Activated CD4-positive, alpha-beta T cell treated with anti-CD3 and anti-CD28 coated beads, Interleukin-2, amount 10 ng/mL, durations not matched to agents 24 days and 14 days (primary cell): ENCODE measurements at places on chromosomes 12 and 14. TPM values are rescaled to one million over a fixed set of nuclear protein-coding genes. Genes with fewer than 3 reads are reported as not detected.
A peak's percentile ranks its signal among the peaks of the same experiment; 100 is the strongest.

TMEM120B gene
- total RNA-seq: 17.1 and 18.4 TPM in 2 replicates

GPR137C gene
- 0.07 and 0.24 TPM in 2 replicates for total RNA-seq

PCNX4 gene
- total RNA-seq: 39.8 and 45.5 TPM in 2 replicates

MYL6 gene
- 717 and 752 TPM in 2 replicates for total RNA-seq

NOS1 gene
- total RNA-seq: not detected in 2 replicates

EP400 gene
- total RNA-seq: 66.2 and 66.5 TPM in 2 replicates

UBE2N gene
- total RNA-seq: 225 and 243 TPM in 2 replicates

MANSC1 gene
- 0.88 and 1.1 TPM in 2 replicates for total RNA-seq

AKAP3 gene
- 0.42 and 1.1 TPM in 2 replicates for total RNA-seq

- peaks cover 23% of the 10 kb centered on the region for H3K36me3 ChIP-seq
- no peak overlapping the region for H3K4me3 ChIP-seq
- DNase-seq: no peak
- no peak overlapping the region for H3K27ac ChIP-seq
- no peaks in the 10 kb centered on the region for H3K27me3 ChIP-seq
Observed at GRCh38 chr12:121293603-121294002, 2.9 kb downstream of the CAMKK2 start.

DNA sequence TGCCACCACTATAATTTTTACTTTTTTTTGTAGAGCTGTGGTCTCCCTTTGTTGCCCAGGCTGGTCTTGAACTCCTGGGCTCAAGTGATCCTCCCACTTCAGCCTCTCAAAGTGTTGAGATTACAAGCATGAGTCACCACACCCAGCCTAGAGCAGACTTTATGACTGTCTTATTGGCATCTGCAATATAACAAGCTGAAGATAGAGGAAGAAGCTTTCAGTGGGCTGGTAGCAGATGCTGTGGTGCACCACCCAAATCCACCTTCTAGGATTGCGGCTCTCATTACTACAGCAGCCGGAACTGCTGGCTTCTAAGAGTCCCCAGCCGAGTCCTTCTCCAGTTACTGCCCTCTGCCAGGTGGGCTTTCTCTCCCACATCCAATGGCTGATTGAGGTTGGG, 7.6 kb upstream of the STK38L start:
- H3K36me3 ChIP-seq: no peaks in the 10 kb centered on the region
- no peak overlapping the region for H3K4me3 ChIP-seq
- DNase-seq: no peak
- H3K27ac ChIP-seq: no peak overlapping the region
- peaks cover 5% of the 10 kb centered on the region for H3K27me3 ChIP-seq

DNA sequence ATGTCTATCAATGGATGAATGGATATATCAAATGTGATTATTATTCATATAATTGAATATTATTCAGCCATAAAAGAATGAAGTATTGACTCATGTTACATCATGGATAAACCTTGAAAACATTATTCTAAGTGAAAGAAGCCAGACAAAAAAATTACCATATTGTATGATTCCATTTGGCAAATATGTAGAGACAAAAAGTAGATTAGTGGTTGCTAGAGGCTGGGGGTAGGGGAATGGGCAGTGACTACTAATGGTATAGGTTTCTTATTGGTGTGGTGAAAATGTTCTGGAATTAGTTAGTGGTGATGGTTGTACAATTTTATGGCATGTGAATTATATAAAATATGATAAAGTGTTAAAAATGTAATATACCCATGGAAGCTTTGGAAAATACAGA, 31.8 kb upstream of the GNS start:
- H3K4me1 ChIP-seq: no peaks in the 10 kb centered on the region
- H3K4me3 ChIP-seq: no peak overlapping the region
- no peak for DNase-seq
- H3K27ac ChIP-seq: no peak overlapping the region

GRCh38 chr12:91877022-91877421, 268.6 kb downstream of the BTG1 start:
- H3K4me3 ChIP-seq: peak overlapping the region; percentile 80
- peak overlapping the region; percentile 97 for H3K27ac ChIP-seq
- peaks cover 16% of the 10 kb centered on the region for H3K36me3 ChIP-seq
- peak; percentile 95 for DNase-seq

DNA sequence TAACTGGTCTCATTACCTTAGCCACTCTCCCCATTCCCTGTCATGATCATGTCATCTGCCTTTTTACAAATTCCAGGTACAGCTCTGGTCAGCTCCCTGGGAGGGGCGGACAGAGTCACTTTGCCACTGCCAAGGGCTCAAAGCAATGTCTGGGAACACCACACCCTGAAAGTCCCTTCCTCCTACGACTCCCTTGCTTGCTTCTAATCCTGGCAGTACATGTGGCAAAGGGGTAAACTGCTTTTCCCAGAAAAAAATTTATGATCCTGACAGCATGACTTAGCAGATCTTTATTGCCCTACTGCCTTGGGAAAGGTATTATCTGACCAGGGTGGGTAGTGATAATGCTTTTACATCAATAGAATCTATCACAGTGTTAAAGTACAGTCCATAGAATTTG, 376.0 kb upstream of the PDE3A start:
- no peak for DNase-seq
- no peaks in the 10 kb centered on the region for H3K27me3 ChIP-seq
- H3K36me3 ChIP-seq: no peaks in the 10 kb centered on the region

DNA sequence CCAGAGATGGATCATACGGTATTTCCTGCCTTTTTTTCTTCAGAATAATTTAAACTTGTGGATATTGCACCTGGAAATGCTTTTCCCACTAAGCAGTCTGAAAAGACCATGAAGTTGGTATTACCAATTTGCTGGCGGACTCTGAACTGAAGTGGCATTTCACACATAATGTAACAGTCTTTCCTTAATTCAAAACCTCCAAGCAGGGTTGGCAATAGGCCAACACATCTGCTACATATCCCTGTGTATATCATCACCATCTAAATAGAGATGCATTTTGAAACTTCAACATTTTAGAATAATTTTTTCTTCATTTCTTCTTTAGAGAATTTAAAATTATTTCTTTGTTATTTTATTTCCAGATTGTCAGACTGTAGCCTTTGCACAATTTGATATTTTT, 100.5 kb downstream of the TSPAN8 start:
- H3K27ac ChIP-seq: no peak overlapping the region
- H3K36me3 ChIP-seq: no peaks in the 10 kb centered on the region
- no peak for DNase-seq
- H3K27me3 ChIP-seq: no peaks in the 10 kb centered on the region
- H3K4me3 ChIP-seq: no peak overlapping the region

- DNase-seq: no peak
- H3K36me3 ChIP-seq: no peaks in the 10 kb centered on the region
- H3K27me3 ChIP-seq: no peaks in the 10 kb centered on the region
Observed at GRCh38 chr14:33689680-33690079, 261.2 kb downstream of the EGLN3 start.

DNA sequence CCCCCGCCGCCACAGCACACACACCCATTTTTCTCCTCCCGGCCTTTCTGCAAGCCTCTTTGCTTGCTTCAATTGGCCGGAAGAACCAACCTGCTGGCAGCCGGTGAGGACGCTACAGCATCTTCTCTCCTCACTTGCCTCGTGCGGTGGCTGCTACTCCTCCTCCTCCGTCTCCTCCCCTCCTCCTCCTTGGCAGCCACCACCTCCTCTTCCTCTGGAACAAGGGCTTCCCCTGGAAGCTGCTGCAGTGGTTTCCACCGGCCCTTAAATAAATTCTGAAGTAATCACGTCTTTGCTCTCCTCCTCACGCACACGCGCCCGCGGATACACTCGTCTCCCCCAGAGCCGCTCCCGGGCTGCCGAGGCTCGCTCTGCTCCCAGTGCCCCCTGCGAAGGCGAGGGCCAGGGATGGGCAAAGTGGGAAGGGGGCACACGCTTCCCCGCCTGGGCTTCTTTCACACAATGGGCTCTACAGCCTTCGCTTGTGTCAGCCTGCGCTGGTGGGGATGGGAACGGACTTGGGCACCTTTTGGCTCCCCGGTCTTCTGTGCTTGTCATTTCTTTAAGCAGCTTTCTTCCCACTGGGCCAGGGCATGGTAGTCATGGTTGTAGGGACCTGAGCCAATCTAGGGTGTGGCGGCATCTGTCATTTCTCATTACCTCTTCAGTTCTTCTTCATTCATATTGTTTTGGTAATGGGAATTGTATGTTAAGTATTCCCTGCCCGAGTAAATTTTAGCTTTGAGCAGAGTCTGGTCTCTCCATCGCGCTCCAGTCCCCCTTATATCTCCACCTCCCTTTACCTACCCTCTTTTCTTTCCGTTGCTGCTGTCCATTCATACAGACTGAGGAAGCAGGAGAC, at the start of gene PPFIA2:
Gene PPFIA2 (minus strand): TSS at position 161 of the 862 bp plus-strand sequence.
- H3K27ac ChIP-seq: no peak within 1 kb of the TSS
- peak; percentile 61 for DNase-seq
- H3K4me3 ChIP-seq: peak within 1 kb of the TSS; percentile 78
- H3K36me3 ChIP-seq: no peaks in the 10 kb centered on the region
- H3K4me1 ChIP-seq: peaks cover 12% of the 10 kb centered on the region

- H3K27ac ChIP-seq: no peak overlapping the region
- no peaks in the 10 kb centered on the region for H3K36me3 ChIP-seq
- H3K4me3 ChIP-seq: no peak overlapping the region
Observed at GRCh38 chr14:86665975-86666374, 1136.0 kb downstream of the FLRT2 start.

DNA sequence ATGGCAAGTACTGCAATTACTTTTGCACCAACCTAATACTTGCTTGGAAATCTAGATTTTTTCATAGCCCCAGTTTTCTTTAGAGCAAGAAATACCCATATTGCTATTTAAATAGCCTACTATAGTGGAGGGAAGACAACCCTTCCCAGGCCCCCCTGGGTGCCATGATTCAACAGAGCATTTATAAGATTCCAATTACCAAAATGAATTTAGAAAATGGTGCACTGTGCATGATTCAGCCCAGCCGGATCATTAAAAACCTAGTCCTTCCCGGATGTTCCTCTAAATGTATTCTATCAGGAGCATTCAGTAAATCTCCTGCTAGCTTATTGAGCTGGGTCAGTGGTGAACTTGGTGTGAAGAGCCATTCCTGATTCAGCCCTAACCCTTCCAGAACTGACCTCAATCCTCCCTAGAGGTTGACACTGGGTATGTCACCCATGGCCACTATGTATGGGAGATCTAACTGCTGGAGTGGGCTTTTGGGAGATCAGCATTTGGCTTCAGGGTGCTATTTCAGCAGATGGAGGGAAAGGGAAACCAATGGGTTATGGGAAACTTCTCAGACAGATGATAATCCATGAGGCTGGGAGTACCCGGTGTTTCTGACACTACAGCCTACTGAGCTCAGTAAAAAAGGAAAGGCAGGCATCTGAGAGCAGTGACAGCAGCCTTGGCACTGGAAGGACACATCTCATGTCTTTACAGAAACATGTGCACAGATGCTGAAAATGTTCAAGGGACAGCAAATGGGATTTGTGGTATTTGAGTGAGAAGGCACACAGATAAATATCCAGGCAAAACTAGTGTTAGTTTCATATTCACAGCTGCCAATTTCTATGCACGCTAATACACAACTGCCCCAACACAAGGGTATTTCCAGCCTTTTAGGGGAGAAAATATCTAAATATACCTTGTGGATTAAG, 258.9 kb downstream of the DPF3 start:
- H3K4me1 ChIP-seq: no peaks in the 10 kb centered on the region
- H3K4me3 ChIP-seq: no peak overlapping the region
- DNase-seq: no peak
- H3K36me3 ChIP-seq: no peaks in the 10 kb centered on the region
- H3K27me3 ChIP-seq: peaks cover 32% of the 10 kb centered on the region

DNA sequence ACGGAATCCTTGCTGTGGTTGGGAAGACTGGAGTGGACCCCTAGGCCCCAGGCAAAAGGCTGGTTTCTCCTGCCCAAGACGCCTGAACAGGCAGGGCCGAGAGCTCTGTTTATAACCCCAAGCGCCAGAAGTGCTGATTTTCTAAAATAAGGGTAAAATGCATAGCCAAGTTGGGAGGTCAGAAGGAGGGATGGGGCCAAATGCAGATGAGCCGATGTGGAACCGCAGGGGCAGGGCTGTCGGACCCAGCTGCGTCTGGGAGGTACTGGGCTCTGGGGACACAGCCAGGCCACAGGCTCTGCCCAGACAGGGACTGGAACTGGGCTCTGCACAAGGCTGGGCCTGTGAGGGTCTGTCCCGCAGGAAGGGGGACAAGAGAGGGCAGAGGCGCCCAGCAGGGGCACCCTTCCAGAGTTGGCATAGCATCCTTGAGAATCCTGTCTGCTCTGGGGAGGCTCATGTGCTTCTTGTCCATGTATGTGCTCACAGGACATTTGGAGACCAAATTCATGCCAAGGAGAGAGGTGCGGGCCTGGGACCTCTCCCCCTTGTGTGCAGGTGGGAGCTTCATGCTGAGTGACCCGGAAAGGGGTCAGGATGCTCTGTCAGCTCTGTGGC, 49.1 kb downstream of the JAG2 start:
- no peak for DNase-seq
- H3K36me3 ChIP-seq: no peaks in the 10 kb centered on the region
- H3K4me1 ChIP-seq: peaks cover 2% of the 10 kb centered on the region
- no peak overlapping the region for H3K4me3 ChIP-seq
- peaks cover 11% of the 10 kb centered on the region for H3K27me3 ChIP-seq

DNA sequence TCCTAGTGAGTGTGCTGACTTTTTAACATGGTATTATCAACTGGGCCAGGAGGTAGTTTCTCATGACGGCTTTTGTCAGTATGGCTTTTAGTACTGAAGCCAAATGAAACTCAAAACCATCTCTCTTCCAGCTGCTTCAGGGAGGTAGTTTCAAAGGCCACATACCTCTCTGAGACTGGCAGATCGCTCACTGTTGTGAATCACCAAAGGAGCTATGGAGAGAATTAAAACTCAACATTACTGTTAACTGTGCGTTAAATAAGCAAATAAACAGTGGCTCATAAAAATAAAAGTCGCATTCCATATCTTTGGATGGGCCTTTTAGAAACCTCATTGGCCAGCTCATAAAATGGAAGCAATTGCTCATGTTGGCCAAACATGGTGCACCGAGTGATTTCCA, 141.1 kb downstream of the HMGA2 start:
- no peaks in the 10 kb centered on the region for H3K4me1 ChIP-seq
- DNase-seq: no peak
- no peaks in the 10 kb centered on the region for H3K36me3 ChIP-seq
- H3K4me3 ChIP-seq: no peak overlapping the region

GRCh38 chr12:78101946-78102635, 271.4 kb downstream of the NAV3 start:
- no peaks in the 10 kb centered on the region for H3K36me3 ChIP-seq
- no peaks in the 10 kb centered on the region for H3K27me3 ChIP-seq
- no peak for DNase-seq
- H3K27ac ChIP-seq: no peak overlapping the region
- no peak overlapping the region for H3K4me3 ChIP-seq
